Cardiac fibroblast (primary cell): ENCODE measurements at places on chromosomes 5 and 9.
A peak's percentile ranks its signal among the peaks of the same experiment; 100 is the strongest.

GRCh38 chr5:137462265-137462590 lies 36.9 kb downstream of the SPOCK1 start:
- DNase-seq, result no peak

DNA sequence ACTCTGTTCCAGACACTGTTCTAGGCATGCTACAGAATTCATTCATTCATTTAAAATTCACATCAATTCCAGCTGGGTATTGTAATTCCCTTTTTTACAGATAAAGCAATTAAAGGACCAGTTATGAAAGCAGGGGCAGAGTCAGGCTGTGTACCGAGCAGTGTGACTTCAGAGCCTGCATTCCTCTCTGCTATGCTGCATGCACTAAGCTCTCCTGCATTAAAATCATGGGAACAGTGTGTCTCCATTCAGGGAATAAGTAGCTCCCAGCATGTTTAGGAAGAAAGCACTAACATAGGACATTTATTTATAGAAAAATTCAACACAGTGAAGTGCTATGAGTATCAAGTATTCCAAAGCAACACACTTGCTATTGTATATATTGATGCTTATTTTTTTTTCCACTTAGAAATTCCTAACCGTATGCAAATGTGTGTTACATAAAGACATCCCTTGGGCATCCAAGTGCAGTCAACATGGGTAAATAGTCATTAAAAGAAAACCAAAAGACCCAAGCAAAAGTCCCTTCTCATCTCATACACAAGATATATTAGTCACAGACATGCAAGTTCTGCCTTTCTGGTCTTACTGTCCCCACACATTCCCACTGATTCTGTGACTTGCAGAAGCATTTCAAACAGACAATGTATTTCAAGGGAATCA lies 173.7 kb downstream of the GABRB2 start:
- DNase-seq, result no peak

DNA sequence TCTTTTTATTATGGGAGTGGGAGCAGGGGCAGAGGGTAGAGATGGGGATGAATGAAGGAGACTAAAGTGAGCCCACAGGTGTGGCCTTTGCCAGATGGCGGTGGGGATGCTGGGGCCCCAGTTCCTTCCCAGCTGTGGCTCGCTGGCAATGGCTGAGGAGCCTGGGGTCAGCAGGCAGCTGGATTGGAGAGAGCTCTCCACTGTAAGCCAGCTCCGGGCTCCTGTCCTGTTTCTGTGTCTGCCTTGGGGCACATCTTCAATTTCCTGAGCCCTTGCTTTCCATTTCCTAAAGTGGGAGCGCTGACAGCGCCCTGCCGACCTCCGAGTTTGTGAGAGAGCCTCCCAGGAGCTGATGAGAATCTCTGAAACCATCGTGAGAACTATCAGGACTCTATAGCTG lies 75.6 kb upstream of the SPRY4 start:
- DNase-seq, result no peak

DNA sequence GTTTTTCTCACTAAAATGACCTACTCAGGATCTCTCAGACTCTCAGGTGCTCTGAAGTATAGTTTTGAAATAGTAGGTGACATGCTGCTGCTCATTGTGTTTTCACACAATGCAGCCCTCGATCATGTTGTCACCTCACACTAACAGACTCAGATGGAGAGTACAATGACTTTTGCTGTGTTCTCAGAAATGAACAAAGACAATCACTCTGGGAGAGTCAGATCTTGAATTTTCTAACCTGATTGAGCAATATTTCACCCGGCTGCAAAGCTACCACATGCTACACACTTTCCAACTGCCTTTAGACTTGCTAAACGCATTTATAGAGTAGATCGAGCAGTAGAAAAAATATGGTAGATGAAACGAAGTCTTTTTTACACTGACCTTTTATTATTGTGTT lies 113.4 kb downstream of the ST8SIA4 start:
- no peak for DNase-seq

DNA sequence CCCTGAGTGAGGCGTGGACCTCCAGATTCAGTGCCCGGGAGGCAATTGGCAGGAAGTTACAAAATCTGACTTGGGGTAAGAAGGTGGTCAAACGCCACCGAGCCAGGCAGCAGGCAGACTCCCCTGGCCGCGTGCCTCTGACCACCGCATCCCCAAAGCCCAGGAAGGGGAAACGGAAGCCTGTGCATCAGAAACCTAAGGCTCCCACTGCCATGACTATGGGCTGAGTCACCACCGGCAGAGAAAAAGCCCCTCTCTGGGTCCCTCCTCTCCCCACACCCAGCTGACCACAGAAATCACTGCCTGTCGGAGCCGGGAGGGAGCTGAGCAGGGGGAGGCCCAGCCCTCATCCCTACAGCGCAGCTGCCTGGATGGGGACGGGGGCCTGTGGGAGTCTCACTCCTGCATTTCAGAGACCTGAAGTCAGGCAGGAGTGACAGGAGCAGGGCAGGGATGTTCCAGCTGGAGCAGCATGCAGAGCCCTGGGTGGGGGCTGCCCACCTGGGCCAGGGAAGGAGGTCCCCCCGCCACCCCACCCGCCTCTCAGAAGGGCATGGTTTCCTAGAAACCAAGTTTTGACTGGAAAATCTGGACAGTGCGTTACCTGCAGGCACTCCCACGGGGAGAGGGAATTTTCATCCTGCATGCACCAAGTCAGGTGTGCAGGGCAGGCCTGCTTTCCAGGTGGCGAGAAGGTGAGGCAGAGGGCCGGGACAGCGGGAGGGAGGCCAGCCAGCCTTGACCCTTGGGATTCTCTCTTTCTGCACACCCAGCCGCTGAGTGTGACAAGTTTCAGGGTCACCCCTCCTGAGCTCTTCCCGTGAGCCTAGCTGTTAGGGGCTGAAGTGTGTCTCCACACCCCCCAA lies 68.2 kb downstream of the LRSAM1 start:
- DNase-seq, result peak; percentile 98

GRCh38 chr9:8857926-8858595 lies 1058.5 kb upstream of the DMAC1 start:
- peak; percentile 34 for DNase-seq

DNA sequence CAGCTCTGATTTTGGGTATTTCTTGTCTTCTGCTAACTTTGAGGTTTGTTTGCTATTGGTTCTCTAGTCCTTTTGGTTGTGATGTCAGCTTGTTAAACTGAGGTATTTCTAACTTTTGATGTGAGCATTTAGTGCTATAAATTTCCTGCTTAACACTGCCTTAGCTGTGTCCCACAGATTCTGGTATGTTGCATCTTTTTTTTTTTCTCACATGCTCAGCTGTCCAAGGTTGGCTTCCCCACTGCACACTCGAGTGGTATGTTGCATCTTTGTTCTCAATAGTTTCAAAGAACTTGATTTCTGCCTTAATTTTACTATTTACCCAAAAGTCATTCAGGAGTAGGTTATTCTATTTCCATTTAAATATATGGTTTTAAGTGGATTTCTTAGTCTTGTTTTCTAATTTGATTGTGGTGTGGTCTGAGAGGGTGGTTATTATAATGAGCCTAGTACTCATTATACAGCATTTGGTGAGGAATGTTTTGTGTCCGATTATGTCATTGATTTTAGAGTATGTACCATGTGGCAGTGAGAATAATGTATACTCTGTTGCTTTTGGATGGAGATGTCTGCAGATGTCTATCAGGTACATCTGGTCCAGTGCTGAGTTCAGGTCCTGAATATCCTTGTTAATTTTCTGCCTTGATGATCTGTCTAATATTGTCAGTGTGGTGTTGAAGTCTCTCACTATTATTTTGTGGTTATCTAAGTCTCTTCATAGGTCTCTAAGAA lies 42.2 kb upstream of the IFNE start:
- no peak for DNase-seq

- DNase-seq, result peak; percentile 55
Observed at GRCh38 chr5:171494452-171495121, 75.1 kb downstream of the FGF18 start.

DNA sequence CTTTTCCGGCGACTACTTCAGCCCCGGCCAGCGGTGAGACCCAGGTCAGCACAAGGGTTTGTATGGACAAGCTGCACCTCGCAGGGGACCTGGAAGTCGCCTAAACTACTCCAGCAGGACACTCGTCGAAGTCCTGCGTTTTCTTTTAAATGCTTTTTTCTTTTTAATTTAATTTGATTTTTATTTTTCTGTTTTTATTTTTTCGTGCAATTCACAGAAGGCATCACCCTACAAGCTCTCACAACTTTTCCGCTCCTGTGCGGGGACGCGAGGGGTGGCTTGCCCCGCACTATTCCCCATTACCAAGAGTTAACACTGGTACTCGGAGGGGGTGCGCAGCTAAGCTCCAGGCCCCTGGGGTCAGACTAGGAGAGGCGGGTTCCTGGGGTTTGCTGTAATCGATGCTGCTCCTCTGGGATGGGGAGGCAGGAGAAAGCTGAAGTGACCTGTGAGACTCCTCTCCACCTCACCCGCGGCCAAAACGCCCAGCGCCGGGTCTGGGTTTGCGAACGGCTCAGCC lies 1.3 kb downstream of the EDIL3 start:
- no peak for DNase-seq

- DNase-seq, result no peak
Observed at GRCh38 chr5:158116965-158117364, 258.0 kb upstream of the CLINT1 start.

GRCh38 chr5:1235379-1235778 lies 10.2 kb downstream of the SLC6A18 start:
- no peak for DNase-seq

DNA sequence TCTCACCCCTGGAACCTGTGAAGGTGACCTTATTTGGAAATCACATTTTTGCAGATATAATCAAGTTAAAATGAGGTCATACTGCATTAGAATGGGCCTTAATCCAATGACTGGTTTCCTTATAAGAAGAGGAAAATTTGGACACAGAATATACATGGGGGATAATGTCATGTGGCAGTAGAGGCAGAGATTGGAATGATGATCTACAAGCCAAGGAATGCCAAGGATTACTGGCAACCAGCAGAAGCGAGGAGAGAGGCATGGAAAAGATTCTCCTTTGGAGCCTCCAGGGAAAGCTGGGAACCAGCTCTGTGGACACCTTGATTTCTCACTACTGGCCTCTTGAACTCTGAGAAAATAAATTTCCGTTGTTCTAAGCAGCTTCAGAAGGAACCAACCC lies 20.2 kb upstream of the CEP78 start:
- no peak for DNase-seq

- no peak for DNase-seq
Observed at GRCh38 chr5:74321326-74321725, 319.2 kb downstream of the ENC1 start.

DNA sequence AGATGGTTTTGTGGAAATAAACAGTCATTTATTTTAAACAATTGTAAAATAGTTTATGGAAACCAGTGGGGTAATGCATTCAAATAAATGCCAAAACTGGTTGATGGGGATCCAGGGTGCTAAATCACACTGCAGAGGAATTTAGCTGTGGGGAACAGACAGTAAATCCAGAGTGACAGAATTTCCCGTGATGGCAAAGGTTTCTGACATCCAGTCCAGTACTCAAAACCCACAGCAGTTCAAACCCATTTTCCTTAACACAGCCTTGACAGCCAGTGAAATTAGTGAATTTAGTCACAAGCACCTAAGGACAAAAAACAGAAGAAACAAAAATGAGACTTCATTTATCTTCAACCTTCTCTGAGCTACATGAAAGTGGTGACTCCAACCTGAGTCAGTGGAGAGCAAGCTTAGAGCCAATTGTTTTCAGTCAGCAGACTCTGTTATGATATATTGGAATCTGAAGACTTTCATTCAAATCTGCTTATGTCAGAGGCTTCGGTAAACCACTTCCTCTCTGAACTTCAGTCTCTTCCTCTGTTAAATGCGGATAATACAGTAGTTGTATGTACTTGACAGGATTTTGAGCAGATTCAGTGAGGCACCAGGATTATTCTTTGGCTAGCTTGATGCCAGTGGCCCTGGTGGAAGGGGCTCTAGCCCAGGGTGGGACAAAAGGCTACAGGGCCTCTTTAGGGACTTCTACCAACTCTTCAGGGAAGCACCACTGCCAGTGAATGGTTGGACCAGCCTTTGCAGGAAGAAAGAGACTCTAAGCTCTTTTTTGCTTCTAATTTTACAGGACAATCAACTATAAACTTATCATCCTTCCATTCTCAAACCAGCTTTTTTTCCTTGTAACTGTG lies 185.3 kb downstream of the MAPKAP1 start:
- peak; percentile 86 for DNase-seq

DNA sequence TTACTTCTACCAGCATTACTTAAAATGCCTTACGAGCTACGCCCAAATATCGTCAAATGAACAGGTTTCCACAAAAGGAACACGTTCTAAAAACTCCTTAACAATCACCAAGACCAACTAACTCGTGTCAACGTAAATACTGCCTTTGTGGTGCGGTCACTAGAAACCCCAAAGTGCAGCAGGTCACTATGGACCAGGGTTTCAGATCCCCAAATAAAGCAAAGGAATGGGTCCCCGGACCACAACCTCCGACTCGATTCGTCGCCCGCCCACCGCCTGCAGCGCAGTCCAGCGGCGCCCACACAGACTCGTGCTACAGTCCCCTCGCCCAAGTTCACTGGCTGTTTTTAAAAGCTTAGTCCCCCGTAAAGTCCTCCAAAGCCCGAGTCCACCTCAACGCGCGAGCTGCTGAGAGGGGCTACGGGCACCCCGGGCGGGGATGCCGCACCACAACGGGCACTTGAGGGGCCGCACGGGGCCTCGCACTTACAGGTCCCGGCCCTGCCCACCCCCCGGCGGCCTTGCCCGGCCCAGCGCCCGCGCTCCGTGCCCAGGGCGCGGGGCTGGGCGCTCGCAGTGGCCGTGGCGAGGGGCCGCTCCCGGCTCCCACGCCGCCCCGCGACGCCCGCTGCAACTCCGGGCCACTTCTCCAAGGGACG lies 1.1 kb downstream of the NFIB start:
- peak; percentile 44 for DNase-seq

GRCh38 chr5:142316051-142316450 lies 8.8 kb downstream of the SPRY4 start:
- peak; percentile 74 for DNase-seq

DNA sequence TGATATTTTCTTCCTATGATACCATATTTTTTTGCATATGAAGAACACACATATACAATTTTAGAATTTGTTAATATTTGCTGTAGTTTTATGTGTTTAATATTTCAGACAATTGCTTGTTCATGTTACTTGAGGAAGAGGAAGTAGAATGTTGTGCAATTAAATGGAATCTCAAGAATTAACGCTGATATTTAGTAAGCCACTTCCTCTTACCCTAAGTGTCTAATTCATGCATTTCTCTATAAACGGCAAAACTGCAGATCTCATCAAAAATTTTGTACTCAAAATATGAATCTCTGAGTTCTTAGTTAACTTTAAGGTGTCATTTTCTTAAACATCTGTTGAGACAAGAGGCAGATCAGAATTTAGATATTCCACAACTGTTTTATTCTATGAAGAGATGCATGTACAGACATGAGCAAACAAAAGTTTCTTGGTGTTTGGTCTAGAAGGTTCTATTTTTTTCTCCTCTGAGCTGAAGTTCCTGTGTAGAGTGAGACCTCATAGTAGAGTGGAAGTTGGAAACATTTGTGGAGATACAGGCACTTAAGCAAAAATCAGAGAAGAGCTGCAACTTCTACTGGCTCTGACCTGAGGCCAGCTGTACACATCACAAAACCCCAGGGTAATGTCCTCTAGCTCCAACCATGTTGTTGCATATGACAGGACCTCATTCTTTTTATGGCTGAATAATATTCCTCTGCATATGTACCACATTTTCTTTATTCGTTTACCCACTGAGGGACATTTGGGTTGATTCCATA lies 16.6 kb upstream of the TGFBI start:
- DNase-seq, result peak; percentile 79

GRCh38 chr5:147393874-147394672 lies 115.8 kb downstream of the DPYSL3 start:
- DNase-seq, result no peak

GRCh38 chr9:77020413-77021290 lies 1.2 kb downstream of the FOXB2 start:
- no peak for DNase-seq
